ENCODE measurements at places on chromosomes 2 and 18.

- no peaks in the 10 kb centered on the region for H3K27me3 ChIP-seq
- no peak for DNase-seq
- H3K4me3 ChIP-seq: no peak overlapping the region
- H3K27ac ChIP-seq: no peak overlapping the region
- H3K4me1 ChIP-seq: no peaks in the 10 kb centered on the region
Measured at GRCh38 chr18:48858676-48859075, 92.1 kb downstream of the SMAD7 start.

DNA sequence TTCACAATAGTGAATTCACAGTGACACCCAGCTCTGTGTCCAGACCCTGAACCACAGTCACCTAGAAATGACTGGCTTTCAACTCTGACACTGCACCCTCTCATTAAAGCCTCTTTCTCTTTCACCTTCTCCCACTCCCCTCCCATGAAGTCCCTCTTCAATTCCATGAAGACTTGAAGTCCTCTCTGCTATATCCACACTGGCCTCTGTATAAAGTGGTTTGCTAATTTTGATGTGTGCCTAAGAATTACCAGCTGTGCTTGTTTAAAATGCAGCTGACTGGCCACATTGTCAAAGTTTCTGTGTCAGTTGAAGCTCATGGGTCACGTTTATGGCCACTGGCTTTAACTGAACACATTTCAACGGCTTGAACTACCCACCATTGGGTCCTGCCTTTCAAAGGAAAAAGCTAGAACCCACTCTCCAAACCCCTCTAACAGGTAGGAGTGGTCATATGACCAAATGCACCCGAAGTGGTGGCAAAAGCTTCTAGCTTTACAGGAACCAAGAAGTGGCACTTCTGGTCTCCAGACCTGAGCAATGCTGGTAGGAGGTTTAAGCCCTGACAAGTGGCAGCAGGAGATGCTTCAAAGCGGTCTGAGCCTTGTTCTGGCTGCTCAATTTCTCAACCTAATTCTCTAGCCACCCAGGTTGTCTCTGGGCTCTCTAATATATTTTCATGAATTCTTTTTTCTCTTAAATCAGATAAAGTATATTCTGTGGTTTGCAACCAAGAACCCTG, 34.2 kb downstream of the B4GALT6 start:
- DNase-seq: no peak
- peaks cover 11% of the 10 kb centered on the region for H3K4me1 ChIP-seq
- no peak overlapping the region for H3K4me3 ChIP-seq
- H3K27ac ChIP-seq: no peak overlapping the region
- H3K27me3 ChIP-seq: no peaks in the 10 kb centered on the region

DNA sequence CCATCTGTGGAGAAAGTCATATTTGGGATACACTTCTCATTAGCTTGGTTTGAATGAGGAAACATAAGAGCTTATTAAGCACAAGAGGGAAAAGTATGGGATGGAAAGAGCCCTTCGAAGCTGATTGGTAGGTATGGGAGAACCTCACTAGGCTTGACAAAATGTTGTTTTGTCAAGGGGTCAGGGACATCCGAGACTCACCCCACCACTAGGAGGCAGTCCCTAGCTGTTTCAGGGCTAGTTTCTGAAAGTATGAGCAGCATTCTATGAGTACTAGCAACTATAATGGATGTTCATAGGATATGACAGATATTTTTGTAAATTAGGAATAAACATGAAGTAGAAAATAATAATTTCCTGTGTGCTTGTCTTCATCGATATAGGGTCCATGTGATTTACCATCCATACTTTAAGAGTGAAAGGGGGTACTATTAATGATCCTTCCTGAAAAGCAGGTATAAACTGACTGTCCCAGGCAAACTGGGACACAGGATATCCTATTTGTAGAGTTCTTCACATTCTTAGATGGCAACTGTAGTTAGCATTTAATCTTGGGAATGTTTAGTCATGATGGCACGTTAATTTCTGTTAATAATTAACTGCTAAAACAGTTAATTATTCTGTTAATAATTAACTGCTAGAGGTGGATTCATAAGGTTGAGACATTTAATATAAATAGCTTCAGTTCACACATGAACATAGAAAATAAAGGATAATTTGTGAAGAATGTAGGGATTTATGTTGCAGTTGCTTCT, 28.4 kb downstream of the OTX1 start:
- no peak overlapping the region for H3K4me3 ChIP-seq
- no peak overlapping the region for H3K27ac ChIP-seq
- no peaks in the 10 kb centered on the region for H3K4me1 ChIP-seq
- no peaks in the 10 kb centered on the region for H3K36me3 ChIP-seq

GRCh38 chr2:171238946-171239345, 78.3 kb upstream of the TLK1 start:
- no peak overlapping the region for H3K27ac ChIP-seq
- no peak overlapping the region for H3K4me3 ChIP-seq
- H3K27me3 ChIP-seq: peaks cover 4% of the 10 kb centered on the region
- H3K4me1 ChIP-seq: no peaks in the 10 kb centered on the region
- H3K36me3 ChIP-seq: no peaks in the 10 kb centered on the region
- DNase-seq: no peak

All from endothelial cell of umbilical vein (primary cell).